ENCODE measurements at places on chromosomes 3 and 15.
A peak's percentile ranks its signal among the peaks of the same experiment; 100 is the strongest.

DNA sequence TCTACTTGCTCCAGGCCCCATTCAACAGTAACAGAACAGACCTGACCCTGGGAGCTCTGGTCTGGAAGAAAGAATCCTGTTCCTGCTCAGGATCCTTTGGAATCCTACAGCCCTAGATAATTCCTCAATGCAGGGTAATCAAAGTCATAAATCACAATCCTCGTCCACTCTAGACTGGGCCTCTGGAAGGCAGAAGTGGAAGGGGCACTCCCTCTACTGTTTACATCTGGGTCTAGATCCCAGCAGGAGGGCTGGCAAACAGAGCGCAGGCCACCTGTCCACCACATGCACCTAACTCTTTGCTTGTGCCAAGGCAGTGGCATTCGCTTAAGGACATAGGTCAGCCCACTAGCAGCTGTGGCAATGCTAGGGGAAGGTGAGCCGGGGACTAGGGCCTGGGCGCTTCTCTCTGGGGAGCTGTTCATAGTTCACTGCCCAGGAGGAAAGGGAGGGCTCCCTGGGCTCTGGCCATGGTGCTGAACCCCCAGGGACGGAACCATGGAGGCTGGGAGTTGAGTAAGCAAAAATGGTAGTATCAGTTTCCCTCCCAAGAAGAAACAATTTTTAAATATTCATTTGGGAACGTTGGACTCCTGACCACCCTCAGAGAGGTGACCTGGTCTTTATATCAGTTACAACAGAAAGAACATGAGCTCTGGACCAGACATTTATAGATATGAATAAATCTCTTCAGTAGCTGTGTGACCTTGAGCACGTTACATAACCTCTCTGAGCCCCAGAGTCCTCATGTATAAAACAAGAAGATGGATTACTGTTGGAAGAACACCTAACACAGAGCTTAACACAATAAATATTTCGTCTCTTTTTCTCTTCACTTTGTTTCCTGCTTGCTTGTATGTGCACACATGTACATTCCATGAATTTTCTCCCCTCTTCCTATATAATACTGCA is 90.2 kb downstream of the NTRK3 start:
- DNase-seq = no peak

DNA sequence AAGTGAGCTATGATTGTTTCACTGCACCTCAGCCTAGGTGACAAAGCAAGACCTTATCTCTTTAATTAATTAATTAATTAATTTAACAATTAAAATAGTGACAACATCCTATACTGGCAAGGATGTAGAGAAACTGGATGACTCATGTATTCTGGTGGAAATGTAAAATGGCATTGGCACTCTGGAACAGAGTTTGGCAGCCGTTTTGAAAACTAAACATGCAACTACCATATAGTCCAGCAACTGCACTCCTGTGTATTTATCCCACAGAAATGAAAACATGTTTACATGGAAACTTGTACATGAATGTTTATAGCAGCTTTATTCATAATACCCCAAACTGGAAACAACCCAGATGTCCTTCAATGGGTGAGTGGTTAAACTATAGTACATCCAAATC is 56.6 kb downstream of the ANP32A start:
- no peak for DNase-seq

- no peak for DNase-seq
These were observed 259.6 kb downstream of the LRTM1 start for GRCh38 chr3:54668236-54668635.

- peak; percentile 21 for DNase-seq
These were observed 67.4 kb downstream of the SNRPN start for GRCh38 chr15:25022233-25022632.

GRCh38 chr15:85913461-85913860 is 118.7 kb upstream of the KLHL25 start:
- no peak for DNase-seq

DNA sequence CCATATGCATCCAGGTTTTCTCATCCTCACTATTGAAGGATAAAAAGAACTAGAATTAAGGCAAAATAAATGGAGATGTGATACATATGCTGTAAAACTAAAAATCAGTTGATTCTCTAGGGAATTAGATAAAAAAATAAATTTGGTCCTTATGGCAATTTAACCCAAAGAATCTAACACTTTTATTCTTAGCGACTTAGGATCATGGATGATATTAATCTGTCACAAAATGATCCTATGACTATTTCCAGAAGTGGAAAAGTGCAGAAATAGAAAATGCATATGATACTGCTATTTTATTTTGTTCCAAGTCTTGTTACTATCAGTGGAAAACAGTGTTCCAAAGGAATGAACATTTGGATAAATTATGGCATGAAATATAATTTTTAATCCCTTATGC is 746.3 kb downstream of the ROBO2 start:
- no peak for DNase-seq
